ENCODE measurements at places on chromosomes 2 and 18.

- DNase-seq: no peak
Measured at GRCh38 chr2:58532641-58533040, 291.5 kb upstream of the FANCL start.

- DNase-seq: no peak
Measured at GRCh38 chr2:190465060-190465459, 56.9 kb downstream of the MFSD6 start.

GRCh38 chr2:200618590-200619021 lies 32.8 kb downstream of the AOX1 start:
- no peak for DNase-seq

GRCh38 chr2:241982706-241983570 lies 113.4 kb downstream of the RTP5 start:
- DNase-seq: no peak

GRCh38 chr18:64659196-64659595 lies 510.3 kb upstream of the LINC00305 start:
- no peak for DNase-seq

- no peak for DNase-seq
Measured at GRCh38 chr18:5462227-5462626, 81.6 kb downstream of the EPB41L3 start.

GRCh38 chr2:46226620-46227019 lies 70.6 kb upstream of the EPAS1 start:
- DNase-seq: no peak

DNA sequence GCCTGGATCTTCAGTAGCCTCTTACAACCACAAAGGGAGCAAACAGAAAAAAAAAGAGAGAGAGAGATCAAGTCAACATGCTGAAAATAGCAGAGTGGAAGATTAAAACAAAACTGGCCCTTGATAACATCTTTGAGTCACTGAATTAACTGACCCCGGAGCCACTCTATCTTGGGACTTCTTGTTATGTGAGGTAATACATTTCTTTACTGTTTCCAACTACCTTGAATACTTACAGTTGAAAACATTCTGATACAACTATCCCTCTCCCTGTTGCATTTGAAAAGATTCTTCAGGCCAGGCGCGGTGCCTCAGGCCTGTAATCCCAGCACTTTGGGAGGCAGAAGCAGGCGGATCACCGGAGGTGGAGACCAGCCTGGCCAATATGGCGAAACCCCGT lies 208.1 kb downstream of the MEMO1 start:
- no peak for DNase-seq

GRCh38 chr18:58408665-58409064 lies 220.2 kb downstream of the ALPK2 start:
- DNase-seq: no peak

DNA sequence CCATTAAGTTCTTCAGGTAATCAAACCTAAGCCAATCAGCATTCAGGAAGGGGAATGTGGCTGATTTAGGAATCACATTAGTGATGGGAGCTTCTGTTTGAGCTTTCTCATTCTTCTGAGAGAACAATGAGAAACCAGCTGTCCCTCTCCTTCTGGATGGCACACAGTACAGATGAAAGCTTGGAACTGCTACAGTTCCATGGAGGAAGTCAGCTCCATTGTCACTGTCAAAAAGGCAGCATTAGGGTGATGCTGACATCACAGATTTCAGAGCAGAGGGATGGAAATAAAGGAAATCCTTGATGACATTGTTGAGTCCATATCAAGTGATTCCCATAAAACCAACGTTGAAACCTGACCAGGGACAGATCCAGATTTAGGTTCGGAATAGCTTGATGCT lies 36.1 kb upstream of the ACYP2 start:
- no peak for DNase-seq

GRCh38 chr2:43179942-43180341 lies 46.5 kb downstream of the ZFP36L2 start:
- no peak for DNase-seq

DNA sequence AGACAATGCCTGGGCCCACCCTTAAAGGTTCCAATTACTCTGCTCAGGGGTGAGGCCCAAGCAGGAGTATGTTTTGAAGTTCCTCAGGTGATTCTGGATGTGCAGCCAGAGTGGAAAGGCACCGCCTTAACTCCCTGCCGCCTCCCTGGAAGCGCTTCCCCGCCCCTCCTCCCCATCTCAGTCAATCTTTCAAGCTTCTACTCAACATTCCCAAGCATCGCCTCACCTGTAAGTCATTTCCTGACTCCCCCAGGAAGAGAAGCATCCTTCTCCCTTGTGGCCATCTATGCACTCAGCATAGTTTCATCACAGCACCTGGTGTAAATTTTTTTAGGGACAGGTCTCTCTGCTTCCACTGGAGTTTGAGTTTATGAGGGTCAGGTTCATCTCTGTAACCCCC lies 67.5 kb downstream of the MYL12B start:
- no peak for DNase-seq

DNA sequence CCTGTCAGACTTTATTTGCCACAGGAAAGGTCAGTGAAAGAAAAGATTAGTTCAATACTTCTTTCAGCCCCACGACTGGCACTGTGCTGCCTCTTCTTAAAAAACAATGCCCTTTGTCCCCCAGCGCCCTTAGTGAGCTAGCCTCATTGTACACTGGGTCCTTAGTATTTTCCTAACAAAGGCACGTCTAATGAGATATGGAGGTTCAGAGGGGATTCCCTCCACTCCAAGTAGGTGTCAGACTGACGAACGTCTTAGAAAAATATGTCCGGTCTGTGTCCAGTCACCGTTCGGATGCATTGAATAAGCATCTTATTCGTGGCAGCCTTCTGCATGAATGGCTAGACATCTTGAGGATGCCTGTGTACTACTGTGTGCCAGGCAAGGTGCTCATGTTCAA lies 1.1 kb downstream of the FECH start:
- no peak for DNase-seq

DNA sequence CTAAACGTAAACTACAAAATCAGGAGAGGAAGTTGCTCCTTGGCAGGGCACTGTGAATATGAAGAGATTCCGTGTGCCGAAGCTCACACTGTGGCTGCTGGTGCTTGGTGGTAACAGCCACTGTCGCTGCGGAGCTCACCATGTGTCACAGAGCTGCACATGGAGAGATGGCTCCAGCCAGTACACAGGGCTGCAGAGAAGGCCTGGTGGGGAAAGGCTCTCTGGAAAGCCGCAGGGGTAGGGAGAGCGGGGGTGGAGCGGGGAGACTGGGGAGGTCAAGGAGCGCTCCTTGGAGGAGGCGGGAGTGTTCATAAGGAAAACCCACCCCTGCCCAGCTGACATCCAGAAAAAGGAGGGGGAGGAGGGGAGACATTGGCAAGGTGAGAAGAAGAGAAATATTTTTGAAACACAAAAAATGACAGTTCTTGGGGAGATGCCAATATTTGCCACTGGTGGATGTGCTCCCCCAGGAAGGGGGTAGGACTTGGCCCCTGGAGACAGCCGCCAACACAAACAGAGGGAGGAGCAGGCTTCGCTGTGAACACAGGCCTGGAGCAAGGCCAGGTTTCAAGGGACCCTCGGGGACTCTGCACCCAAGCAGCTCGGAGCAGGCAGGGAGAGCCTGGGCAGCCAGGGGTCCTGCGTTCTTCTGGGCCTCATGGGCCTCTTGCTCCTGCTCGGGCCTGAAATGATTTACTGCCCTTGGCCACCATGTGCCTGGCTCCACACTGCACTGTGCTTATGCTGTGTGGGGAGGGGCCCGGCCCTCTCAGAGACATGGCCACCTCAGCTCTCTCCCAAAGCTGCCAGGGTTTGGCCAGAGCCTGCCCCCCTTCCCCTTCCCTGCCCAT lies 102.6 kb upstream of the GLI2 start:
- DNase-seq: no peak

GRCh38 chr2:163637871-163638270 lies 97.9 kb downstream of the FIGN start:
- no peak for DNase-seq

- no peak for DNase-seq
Measured at GRCh38 chr2:210474776-210475175, 1.8 kb downstream of the LANCL1 start.

DNA sequence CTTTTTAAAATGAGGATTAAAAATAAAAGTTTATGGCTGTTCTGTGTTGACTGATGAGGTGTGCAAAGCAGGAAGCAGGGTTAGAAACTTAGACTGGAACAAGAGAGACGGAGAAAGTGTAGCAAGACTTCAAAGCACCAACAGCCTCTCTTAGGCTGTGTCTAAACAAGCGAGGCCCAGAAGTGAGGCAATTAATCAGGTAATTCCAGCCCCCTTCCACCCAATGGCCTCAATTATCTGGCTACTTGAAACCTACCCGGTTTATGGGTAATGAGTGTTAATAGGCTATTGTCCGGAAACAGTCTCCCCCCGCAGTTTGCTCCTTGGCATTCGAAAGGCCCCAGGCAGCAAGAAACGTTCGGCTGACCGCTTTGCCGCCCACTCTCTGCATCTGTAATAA lies 171.7 kb upstream of the MYCN start:
- DNase-seq: no peak

DNA sequence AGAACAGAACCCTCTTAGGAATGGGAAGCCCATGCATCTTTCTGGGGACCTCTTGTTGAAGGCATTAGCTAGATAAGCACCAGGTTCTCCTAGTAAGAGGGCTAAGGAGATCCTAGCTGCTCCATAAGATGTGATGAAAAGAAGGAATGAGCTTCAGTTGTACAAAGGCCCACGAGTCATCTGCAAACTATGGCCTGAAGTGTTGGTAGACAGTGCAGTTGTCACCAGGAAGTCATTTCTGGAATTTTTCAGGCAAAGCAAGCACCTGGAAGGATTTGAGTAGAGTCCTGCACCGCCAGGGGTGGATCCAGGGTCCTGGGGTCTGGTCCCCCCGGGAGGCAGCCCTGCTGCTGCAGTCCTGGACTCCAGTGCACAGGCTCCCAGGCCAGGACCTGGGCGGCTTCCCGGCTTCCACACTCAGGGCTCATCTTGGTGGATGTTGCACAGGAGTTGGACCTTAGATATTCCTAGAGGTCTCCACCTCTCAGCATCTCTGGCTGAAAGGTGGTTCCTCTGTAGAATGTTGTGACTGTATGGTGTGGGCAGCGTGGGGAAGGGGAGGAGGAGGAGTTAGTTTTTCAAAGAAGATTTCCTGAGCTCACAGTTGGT lies 85.3 kb downstream of the LDLRAD4 start:
- no peak for DNase-seq

Measured in stimulated activated CD8-positive, alpha-beta memory T cell treated with anti-CD3 and anti-CD28 coated beads, Interleukin-2, amount 100 ng/mL, for 1 hour (primary cell).